CD8-positive, alpha-beta memory T cell (primary cell): ENCODE measurements at places on chromosomes 3 and 15. TPM values are rescaled to one million over a fixed set of nuclear protein-coding genes. Genes with fewer than 3 reads are reported as not detected.

The DUOX2 gene
- not detected for total RNA-seq

The HYAL3 gene
- 8.4 TPM for total RNA-seq

The PPP2R3A gene
- total RNA-seq = 0.22 TPM

The ZPLD1 gene
- total RNA-seq = not detected

The SLC12A1 gene
- not detected for total RNA-seq

The IL16 gene
- 73.4 TPM for total RNA-seq

The ITPKA gene
- 0.53 TPM for total RNA-seq

DNA sequence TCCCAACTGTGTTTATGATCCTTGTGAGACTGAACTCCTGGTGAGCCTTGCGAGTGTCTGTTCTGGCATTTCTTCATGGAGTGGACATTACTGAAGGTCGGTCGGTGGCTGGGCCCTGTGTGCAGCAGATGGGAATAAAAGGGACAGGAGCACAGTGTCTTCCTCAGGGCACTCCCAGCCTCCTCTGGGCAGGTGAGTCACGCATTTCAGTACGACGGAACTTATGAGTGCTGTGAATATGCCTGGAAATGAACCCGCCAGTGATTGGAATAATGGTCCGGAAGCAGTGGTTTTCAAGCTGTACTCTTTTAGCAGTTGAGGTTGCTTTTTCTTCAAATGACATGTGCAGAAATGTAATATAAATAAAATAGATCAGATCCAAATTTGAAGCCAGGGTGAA lies 55.1 kb downstream of the LARS2 start:
- H3K27ac ChIP-seq = no peak overlapping the region
- no peak overlapping the region for H3K4me3 ChIP-seq
- DNase-seq = no peak
- H3K36me3 ChIP-seq = no peaks in the 10 kb centered on the region
- H3K4me1 ChIP-seq = no peaks in the 10 kb centered on the region

DNA sequence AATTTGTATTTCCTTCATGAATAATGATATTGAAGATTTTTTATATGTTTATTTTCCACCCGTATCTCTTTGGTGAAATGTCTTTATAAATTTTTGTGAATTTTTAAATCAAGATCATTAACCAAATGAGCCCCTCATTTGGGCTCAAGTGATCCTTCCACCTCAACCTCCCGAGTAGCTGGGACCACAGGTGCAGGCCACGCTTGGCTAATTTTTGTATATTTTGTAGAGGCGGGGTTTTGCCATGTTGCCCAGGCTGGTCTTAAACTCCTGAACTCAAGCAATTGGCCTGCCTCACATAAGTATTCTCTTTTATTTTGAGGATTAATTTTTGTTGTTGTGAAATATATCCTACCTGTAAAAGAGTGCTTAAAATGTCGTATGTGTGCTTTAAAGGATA lies 4.9 kb downstream of the BBS4 start:
- no peaks in the 10 kb centered on the region for H3K27me3 ChIP-seq
- DNase-seq = no peak
- no peaks in the 10 kb centered on the region for H3K36me3 ChIP-seq
- no peak overlapping the region for H3K27ac ChIP-seq

DNA sequence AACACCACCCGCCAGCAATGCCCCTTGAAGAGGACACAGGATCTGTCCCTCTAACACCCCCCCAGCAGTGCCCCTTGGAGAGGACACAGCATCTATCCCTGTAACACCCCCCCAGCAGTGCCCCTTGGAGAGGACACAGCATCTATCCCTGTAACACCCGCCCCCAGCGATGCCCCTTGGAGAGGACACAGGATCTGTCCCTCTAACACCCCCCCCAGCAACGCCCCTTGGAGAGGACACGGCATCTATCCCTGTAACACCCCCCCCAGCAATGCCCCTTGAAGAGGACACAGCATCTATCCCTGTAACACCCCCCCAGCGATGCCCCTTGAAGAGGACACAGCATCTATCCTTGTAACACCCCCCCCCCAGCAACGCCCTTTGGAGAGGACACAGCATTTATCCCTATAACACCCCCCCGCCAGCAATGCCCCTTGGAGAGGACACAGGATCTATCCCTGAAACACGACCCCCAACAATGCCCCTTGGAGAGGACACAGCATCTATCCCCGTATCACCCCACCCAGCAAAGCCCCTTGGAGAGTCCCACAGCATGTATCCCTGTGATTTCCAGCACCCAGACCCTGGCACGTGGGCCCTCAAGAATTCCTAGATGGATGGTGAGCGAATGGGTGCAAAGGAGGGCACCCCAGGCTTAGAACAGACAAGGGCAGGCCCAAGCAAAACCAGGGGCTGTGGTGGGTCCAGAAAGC lies 26.9 kb downstream of the TNK2 start:
- peaks cover 32% of the 10 kb centered on the region for H3K36me3 ChIP-seq
- H3K27me3 ChIP-seq = no peaks in the 10 kb centered on the region
- no peak overlapping the region for H3K4me3 ChIP-seq
- H3K4me1 ChIP-seq = no peaks in the 10 kb centered on the region
- no peak for DNase-seq

GRCh38 chr15:88646951-88647350 lies 8.1 kb downstream of the ISG20 start:
- DNase-seq = no peak
- peaks cover 36% of the 10 kb centered on the region for H3K36me3 ChIP-seq
- peaks cover 88% of the 10 kb centered on the region for H3K4me1 ChIP-seq
- H3K27ac ChIP-seq = no peak overlapping the region
- no peak overlapping the region for H3K4me3 ChIP-seq

DNA sequence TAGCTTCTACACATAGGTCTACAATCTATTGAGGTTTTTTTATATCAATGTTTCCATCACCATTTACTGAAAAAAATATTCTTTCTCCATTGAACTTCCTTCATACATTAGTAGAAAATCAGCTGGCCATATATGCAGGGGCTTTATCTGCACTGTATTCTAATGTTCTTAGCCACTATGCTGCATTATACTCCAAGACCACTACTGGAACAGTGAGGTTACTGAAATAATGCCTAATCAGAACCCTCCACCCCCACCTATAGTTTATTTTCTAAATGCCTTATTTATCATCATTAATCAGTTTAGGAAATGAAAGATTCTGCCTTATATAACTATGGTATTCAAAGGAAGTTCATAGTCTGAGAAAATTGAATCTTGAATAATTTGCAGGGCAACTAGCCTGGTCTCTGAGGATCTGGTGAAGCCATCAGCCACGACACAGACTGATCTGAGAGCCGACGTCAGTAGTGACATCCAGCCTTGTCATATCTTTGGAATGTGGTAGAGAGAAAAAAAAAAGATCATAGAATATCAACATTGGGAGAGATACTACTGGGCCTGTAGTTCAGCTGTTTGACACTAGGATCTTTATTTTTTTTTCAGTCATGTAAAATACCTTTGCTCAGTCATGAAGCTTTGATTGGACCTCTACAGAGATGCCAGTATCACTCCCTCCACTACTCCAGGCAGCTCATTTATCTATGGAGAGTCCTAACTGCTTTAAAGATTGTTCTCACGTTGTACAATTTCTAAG lies 66.6 kb downstream of the P3H2 start:
- no peaks in the 10 kb centered on the region for H3K4me1 ChIP-seq
- no peak overlapping the region for H3K27ac ChIP-seq
- no peaks in the 10 kb centered on the region for H3K36me3 ChIP-seq
- no peak overlapping the region for H3K4me3 ChIP-seq
- no peaks in the 10 kb centered on the region for H3K27me3 ChIP-seq

- no peaks in the 10 kb centered on the region for H3K27me3 ChIP-seq
- peaks cover 29% of the 10 kb centered on the region for H3K4me1 ChIP-seq
- H3K36me3 ChIP-seq = no peaks in the 10 kb centered on the region
- no peak overlapping the region for H3K27ac ChIP-seq
- no peak for DNase-seq
These were observed 63.0 kb downstream of the SFMBT1 start for GRCh38 chr3:52982839-52983238.

DNA sequence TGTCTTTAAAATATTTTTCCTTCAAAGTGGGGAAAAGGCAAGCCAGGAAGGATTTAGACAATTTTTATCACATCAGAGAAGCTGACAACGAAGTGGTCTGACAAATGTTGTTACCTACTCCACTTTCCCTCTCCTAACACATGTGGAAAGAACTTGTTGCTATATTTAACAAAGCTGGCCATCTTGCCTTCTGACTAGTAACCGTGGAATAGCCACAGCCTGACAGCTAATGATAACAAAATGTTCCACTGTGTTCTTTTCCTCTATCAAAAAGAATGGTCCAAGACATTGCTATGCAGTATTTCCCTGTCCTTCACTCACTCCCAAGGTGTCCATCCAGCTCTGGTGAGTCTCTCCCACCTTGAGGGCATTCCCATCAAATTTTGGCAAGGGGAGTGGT lies 481.4 kb upstream of the THBS1 start:
- H3K27ac ChIP-seq = no peak overlapping the region
- no peak for DNase-seq
- H3K27me3 ChIP-seq = peaks cover 4% of the 10 kb centered on the region
- no peaks in the 10 kb centered on the region for H3K36me3 ChIP-seq

DNA sequence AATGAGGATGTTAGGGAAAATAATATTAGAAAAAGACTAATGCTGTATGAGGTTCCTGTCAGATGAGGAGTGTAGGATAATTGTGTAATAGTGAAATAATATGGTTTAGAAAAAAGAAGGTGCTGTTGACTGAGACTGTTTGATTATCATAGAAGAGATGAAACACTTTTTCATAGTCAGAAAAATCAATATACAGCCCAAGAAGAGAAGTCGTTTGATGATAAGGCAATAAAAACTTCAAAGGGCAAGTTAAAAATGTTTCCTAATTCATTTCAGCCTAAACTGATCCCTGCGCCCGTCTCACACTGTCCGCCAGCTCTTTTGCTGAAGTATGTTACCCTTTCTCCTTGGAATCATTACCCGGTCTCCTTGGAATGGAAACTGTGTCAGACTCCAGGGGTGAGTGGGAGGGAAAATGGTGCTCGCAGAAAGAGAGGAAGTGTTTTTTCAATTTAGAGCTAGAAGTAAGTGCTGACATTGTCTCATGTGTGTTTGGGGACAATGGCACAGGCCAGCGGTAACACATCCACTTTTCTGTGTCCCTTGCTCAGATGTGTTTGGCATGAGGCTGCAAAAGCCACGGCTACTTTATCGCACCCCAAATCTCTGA lies 23.6 kb downstream of the DUT start:
- H3K27me3 ChIP-seq = no peaks in the 10 kb centered on the region
- H3K4me1 ChIP-seq = no peaks in the 10 kb centered on the region
- DNase-seq = no peak
- H3K27ac ChIP-seq = no peak overlapping the region

DNA sequence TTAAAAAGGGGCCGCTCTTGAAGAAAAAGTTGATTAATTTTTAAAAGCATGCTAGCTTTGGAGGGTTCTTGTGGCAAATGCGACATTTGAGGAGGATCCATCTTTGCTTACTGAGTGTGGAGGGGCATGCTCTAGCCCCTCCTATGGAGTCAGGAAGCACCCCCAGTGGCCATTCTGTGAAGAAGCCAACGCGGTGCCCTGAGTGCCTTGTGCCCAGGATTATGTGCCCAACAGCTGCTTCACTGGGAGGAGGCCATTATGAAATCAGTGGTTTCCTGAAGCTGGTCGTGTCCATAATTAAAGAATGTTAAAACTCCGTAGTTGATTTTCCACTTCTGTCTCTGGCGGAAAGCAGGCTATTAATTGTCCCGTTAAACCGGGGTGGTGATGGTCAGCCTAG lies 69.1 kb upstream of the TNFAIP8L3 start:
- no peaks in the 10 kb centered on the region for H3K36me3 ChIP-seq
- no peaks in the 10 kb centered on the region for H3K4me1 ChIP-seq
- H3K4me3 ChIP-seq = no peak overlapping the region
- no peaks in the 10 kb centered on the region for H3K27me3 ChIP-seq
- DNase-seq = no peak
- H3K27ac ChIP-seq = no peak overlapping the region

DNA sequence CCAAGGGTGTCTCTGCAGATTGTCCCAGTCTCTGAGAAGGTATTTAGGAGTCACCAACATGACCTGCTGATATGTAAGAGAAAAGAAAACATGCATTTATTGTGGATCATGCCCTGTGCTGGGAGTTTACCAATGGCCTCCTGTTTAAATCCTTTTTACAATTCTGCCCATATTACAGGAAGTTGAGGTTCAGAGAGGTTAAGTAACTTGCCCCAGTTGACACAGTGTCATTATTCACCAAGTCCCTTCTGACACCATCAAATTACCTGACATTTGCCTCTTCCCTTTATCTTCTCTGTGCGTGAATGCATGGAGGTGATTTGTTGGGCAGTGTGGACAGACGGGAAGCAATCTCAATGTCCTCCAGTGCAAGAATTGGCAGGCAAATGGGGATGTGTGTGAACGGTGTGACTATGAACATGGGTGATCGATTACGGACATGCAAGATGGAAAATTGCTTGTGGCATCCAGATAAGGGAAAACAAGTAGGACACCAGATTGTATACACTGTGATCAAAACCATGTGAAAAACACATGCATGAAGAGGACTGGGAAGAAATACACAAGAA lies 27.3 kb downstream of the ZNF710 start:
- no peak for DNase-seq
- peaks cover 15% of the 10 kb centered on the region for H3K4me1 ChIP-seq
- H3K27ac ChIP-seq = no peak overlapping the region
- H3K4me3 ChIP-seq = no peak overlapping the region
- H3K27me3 ChIP-seq = no peaks in the 10 kb centered on the region

DNA sequence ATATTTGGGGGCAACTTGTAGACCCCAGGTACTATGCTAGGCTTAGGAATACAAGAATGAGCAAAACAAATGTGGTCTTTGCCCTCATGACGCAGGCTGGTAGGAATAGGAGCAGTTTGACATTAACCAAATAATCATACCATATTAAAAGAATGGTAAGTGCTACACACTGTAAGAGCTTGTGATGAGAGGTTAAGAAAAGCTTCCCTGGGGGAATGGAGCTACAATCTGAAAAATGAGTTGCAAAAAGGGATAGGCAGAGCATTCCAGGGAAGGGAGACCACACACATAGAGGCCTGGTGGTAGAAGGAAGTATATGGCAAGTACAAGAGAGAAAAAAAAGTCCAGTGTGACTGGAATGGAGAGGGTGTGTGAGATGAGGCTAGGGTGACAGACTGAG lies 37.3 kb downstream of the TMOD3 start:
- no peak overlapping the region for H3K4me3 ChIP-seq
- H3K36me3 ChIP-seq = peaks cover 30% of the 10 kb centered on the region
- H3K4me1 ChIP-seq = peaks cover 2% of the 10 kb centered on the region
- no peak for DNase-seq

DNA sequence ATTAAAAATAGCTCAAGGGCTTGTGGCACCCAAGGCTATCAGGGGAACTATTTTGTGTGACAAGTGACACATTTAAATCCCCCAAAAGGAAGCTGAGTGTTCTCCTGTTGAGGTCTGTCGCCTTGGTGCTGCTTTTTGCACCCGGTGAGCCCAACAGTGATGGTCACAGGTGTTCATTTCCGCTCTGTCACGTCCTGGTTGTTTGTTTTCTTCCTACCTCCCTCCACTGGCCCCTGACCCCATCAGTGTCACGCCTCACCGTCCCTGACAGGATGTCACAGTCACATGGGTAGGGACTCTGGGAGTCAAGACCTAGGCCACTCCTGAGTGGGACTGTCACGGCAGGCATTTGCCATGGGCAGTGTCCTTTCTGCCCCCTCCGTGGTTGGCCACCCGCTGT lies 11.2 kb downstream of the SLCO3A1 start:
- no peak overlapping the region for H3K27ac ChIP-seq
- peaks cover 83% of the 10 kb centered on the region for H3K4me1 ChIP-seq
- H3K36me3 ChIP-seq = no peaks in the 10 kb centered on the region

- DNase-seq = no peak
- no peak overlapping the region for H3K27ac ChIP-seq
- no peak overlapping the region for H3K4me3 ChIP-seq
- H3K4me1 ChIP-seq = no peaks in the 10 kb centered on the region
These were observed 25.1 kb downstream of the ETV5 start for GRCh38 chr3:186083746-186084145.
